ENCODE measurements at places on chromosomes 12 and 14. TPM values are rescaled to one million over a fixed set of nuclear protein-coding genes. Genes with fewer than 3 reads are reported as not detected.

- no peak for DNase-seq
Observed at GRCh38 chr12:71407732-71408131, 31.9 kb upstream of the LGR5 start.

Gene PTCSC3
- polyA plus RNA-seq: not detected

Gene NEMP1
- 10.3 TPM for polyA plus RNA-seq

Gene PMCH
- polyA plus RNA-seq: 1.1 TPM

DNA sequence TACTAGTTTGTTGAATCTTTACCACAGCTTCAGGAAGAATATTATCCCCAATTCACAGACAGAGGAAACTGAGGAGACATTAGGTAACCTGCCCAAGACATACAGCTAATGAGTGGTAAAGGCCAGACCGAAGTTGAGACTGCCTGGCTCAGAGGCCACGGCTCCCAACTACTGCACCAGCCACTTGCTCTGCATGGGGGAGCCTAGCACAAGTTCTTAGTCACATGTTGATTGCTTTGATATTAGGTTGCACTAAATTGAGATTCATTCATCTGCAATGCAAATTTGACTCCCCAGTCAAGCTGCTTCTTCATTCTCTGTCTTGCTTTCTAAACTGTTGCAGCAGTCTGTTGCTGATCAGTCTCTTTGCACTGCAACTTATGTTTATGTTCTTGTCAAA, 25.9 kb upstream of the POLR3B start:
- DNase-seq: peak; percentile 12

- no peak for DNase-seq
Observed at GRCh38 chr12:76883811-76884210, 5.0 kb upstream of the CSRP2 start.

Gene OS9
- polyA plus RNA-seq: 29.3 TPM

Gene LUM
- 0.27 TPM for polyA plus RNA-seq

GRCh38 chr12:57477710-57478681, 1.7 kb downstream of the ARHGAP9 start:
- DNase-seq: no peak

All from GM23338 (cell line).